Activated CD8-positive, alpha-beta memory T cell treated with anti-CD3 and anti-CD28 coated beads for 4 hours (primary cell): ENCODE measurements at places on chromosomes 5 and 9.

GRCh38 chr5:112996830-112997374 is 20.3 kb downstream of the DCP2 start:
- DNase-seq = no peak

DNA sequence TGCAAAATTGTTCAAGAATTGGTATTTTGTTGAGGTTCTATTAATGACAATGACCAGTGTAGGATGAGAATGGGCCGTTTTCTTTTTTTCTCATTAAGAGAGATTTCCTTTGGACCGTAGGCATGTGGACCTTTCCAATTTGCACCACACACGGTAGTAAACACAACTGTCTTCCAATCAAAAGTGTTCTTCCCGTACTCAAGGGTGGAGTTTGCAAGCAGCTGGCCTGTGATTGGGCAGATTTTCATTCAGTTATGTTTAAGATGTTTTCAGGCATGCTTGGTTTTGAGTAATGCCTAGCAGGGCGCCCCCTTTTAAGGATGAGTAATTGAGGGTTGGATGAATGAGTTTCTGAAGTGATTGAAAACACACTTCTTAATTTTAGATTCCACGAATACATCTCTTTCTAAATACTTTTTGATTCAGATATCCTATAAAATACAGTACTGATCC is 2.5 kb downstream of the KDM3B start:
- no peak for DNase-seq

GRCh38 chr5:10635867-10636350 is 72.0 kb downstream of the ANKRD33B start:
- no peak for DNase-seq

DNA sequence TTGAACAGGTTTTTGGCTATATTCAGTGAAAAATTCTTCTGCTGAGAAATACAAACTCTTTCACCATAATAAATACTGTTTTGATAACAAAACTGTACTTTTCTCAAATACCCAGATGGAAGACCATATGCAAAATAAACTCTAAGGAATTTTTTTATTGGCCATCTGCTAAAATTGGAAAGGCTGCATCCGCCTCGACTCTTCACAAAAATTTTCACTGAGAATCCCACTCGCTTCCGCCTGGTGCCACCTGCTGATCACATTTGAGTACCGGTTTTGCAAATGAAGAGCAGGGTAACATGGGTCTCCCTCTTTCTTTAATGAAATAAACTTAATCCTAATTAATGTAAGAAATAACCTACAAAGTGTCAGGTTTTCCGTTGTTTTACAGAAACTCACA is 76.4 kb downstream of the TTLL11 start:
- no peak for DNase-seq

DNA sequence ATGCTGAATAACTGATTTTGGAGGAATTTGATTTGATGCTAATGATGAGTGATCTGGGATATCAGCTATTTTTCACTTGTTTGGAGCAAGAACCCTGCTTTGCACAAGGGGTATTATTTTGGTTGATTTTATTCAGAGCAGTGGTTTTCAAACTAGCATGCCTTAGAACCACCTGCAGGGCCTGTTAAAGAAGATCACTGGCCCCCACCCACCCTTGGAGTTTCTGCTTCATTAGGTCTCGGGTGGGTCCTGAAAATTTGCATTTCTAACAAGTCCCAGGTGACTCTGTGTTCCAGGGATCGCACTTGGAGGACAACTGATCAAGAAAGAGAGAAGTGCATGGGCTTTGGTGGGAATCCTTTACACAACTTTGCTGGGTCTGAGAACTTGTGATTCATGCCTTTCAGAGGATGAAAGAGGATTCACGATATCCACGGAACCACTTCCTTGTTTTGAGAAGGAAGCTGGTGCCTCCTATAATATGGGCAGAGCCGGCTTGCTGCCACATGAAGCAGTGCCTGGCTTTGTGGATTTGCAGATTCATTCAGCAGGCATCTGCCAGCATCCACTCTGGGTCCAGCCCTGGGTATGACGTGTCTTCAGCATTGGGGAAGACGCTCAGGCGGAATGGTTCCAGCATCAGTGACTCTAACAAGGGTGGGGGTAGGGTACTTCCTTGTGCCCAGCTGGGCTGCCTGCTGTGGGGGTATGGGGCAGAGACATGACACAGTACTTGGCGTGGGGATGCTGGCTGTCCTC is 106.6 kb upstream of the PITX1 start:
- no peak for DNase-seq

DNA sequence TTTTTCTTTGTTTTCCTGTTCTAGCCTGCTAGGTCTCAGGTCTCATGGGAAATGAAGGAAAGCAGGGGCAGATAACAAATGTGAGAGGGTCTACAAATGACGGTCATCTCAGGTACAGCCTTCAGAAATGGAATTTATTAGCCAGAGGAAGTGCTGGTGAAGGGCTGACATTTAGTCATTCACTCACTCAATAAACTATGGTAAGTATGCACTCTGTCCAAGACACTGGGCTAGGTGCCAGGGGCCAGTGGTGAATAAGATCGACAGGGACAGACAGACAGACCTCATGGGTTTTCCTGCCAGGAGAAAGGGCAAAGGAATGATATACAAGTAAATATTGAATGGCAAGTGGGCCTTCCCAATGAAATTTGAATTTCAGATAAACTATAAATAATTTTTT is 6.3 kb downstream of the PDE6A start:
- no peak for DNase-seq

GRCh38 chr9:72826996-72827949 is 125.6 kb downstream of the ALDH1A1 start:
- no peak for DNase-seq

- no peak for DNase-seq
Observed at GRCh38 chr5:100779669-100780375, 123.3 kb downstream of the ST8SIA4 start.

GRCh38 chr5:80904533-80905187 is 55.5 kb upstream of the RASGRF2 start:
- no peak for DNase-seq

GRCh38 chr5:12683249-12683648 is 779.0 kb upstream of the CTNND2 start:
- DNase-seq = no peak

GRCh38 chr9:126361810-126362238 is 35.2 kb downstream of the MVB12B start:
- no peak for DNase-seq

GRCh38 chr9:34578241-34579103 is 11.1 kb downstream of the CNTFR start:
- DNase-seq = no peak

GRCh38 chr5:94359880-94360279 is 258.5 kb downstream of the KIAA0825 start:
- no peak for DNase-seq

- DNase-seq = no peak
Observed at GRCh38 chr9:32877103-32877502, 93.8 kb downstream of the TMEM215 start.

- DNase-seq = no peak
Observed at GRCh38 chr9:7827056-7827455, 27.5 kb upstream of the DMAC1 start.
